ENCODE measurements at places on chromosomes 5 and 9. TPM values are rescaled to one million over a fixed set of nuclear protein-coding genes. Genes with fewer than 3 reads are reported as not detected.

Gene EGFL7
- total RNA-seq = 51.0 TPM

Gene PCDH12
- not detected for total RNA-seq

Gene IFNA2
- total RNA-seq = not detected

Gene BTNL9
- 1.3 TPM for total RNA-seq

Gene ZDHHC11
- 20.9 TPM for total RNA-seq

Gene PARP8
- 0.07 TPM for total RNA-seq

Gene CDHR2
- not detected for total RNA-seq

Gene SGCD
- total RNA-seq = 3.9 TPM
